ENCODE measurements at places on chromosomes 16 and 17.

GRCh38 chr17:69945698-69946185 lies 129.3 kb upstream of the KCNJ16 start:
- H3K27me3 ChIP-seq: no peaks in the 10 kb centered on the region
- H3K4me1 ChIP-seq: no peaks in the 10 kb centered on the region
- no peak overlapping the region for H3K4me3 ChIP-seq
- no peak for DNase-seq
- no peak overlapping the region for H3K27ac ChIP-seq

DNA sequence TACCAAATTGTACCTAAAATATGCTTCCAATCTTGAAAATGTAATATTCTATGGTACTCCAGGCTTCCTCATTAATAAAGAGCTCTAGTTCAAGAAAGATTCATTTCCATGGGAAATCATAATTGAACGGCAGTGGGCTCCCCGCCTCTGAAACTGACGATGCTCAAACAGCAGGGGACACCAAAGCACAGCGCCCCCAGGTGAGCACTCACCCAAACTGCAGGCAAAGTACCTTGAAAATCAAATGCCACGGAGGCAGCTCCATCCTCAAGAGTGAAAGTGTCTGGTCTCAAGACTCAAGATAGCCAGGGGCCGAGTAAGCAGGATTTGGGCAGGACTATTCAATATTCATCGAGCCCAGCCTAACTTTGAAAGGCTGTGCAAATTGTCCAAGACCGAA lies 217.4 kb upstream of the TNRC6C start:
- DNase-seq: no peak
- no peak overlapping the region for H3K27ac ChIP-seq
- no peak overlapping the region for H3K4me3 ChIP-seq
- no peaks in the 10 kb centered on the region for H3K4me1 ChIP-seq
- no peaks in the 10 kb centered on the region for H3K27me3 ChIP-seq

GRCh38 chr17:75390982-75391381 lies 14.5 kb downstream of the GRB2 start:
- H3K4me3 ChIP-seq: no peak overlapping the region
- no peak for DNase-seq
- no peaks in the 10 kb centered on the region for H3K27me3 ChIP-seq
- peaks cover 3% of the 10 kb centered on the region for H3K4me1 ChIP-seq
- H3K36me3 ChIP-seq: no peaks in the 10 kb centered on the region
- no peak overlapping the region for H3K27ac ChIP-seq

DNA sequence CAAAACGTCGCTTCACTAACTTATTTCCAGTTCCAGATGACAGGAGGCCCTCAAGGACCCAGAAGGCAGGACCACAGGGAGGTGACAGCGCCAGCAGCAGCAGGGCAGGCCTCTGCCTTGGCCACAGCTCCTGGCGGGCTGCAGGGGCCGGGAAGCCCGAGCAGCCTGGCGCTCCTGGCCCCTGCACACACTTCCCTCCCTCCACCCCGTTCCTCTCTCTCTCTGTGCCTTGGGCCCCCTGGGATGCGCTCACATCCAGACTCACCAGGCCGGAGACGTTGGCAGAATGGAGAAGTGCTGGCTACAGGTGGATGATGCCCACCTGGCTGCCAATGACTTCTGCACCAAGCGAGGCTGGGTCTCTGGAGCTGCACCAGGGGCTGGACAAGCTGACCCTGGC lies 12.7 kb downstream of the ZNF594 start:
- DNase-seq: no peak
- no peaks in the 10 kb centered on the region for H3K4me1 ChIP-seq
- H3K27ac ChIP-seq: no peak overlapping the region
- H3K27me3 ChIP-seq: no peaks in the 10 kb centered on the region

DNA sequence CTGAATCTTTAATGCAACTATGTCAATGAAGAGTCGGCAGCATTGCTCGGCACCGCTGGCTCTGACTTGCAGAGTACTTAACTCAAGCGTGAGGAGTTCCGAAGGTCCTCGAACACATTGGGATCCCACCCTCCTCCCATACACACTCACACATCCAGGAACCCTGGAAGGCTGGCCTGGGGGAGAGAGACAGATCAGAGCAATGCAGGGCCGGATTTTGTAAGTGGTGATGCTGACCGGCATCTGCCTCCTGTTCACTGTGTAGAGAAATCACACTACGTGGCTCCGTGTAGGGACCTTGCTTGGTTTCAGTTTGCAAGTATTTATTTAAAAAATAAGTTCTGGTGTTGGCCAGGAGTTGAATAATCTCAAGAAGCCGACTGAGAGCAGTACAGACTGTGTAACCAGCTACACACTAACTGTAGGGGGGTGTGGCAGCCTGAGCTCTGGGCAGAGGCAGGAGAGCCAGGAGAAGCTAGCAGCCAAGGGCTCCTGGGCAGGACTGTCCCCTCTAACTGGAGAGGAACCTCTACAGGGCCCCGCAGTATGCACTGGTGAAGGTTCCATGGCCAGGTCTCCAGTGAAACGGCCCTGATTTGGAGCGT lies 190.2 kb upstream of the TNRC6C start:
- no peaks in the 10 kb centered on the region for H3K27me3 ChIP-seq
- no peak for DNase-seq
- H3K4me3 ChIP-seq: no peak overlapping the region

DNA sequence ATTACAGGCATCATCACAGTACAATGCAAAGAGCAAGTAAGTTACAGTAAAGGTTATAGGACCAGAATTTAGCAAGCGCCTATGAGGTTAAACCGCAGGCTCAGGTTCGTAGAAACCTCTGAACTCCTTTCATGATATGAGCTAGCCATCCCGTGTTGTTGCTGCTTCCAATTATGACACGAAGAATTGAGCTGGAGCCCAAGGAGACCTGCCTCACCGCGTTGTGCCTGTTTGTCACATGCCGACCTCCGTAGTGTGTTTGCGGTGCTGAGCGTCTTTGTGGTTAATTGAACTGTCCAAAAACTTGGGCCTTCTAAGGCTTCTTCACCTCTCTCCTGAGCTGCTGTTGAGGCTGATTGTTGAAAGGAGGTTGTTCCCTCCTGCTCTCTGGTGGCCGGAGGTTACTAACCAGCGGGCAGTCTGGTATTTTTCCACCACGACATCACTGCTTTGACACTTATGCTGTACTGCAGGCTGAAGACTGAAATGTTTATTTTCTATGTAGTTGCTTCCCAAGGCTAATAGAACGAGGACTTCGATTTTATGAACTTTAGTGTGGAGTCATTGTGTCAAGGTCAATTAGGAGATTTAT lies 67.5 kb downstream of the SEC14L1 start:
- peaks cover 21% of the 10 kb centered on the region for H3K36me3 ChIP-seq
- no peak overlapping the region for H3K27ac ChIP-seq
- H3K4me3 ChIP-seq: no peak overlapping the region
- peak; percentile 36 for DNase-seq

DNA sequence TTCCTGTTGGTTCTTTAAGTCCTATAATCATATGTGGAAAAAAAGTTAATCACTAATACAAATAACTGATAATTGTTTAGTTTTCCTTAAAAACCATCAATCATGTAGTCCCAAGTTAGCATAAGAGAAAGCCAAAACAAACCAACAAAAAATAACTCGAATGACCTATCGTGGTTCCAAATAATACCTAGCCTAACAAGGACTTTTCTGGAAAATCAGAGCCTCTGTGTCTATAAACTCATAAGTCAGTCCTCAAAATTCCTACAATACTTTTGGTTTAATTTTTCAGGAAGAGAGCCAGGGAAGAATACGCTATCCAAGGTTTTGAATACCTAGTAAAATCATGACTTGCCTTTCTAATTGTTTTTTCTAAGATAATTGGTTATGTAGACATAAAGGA lies 975.3 kb upstream of the SOX9 start:
- no peaks in the 10 kb centered on the region for H3K4me1 ChIP-seq
- no peak overlapping the region for H3K4me3 ChIP-seq
- H3K36me3 ChIP-seq: no peaks in the 10 kb centered on the region
- H3K27me3 ChIP-seq: no peaks in the 10 kb centered on the region
- no peak overlapping the region for H3K27ac ChIP-seq

- H3K27me3 ChIP-seq: no peaks in the 10 kb centered on the region
- no peak overlapping the region for H3K4me3 ChIP-seq
- no peak overlapping the region for H3K27ac ChIP-seq
- no peaks in the 10 kb centered on the region for H3K36me3 ChIP-seq
- no peaks in the 10 kb centered on the region for H3K4me1 ChIP-seq
Observed at GRCh38 chr17:33080091-33080490, 88.4 kb downstream of the SPACA3 start.

DNA sequence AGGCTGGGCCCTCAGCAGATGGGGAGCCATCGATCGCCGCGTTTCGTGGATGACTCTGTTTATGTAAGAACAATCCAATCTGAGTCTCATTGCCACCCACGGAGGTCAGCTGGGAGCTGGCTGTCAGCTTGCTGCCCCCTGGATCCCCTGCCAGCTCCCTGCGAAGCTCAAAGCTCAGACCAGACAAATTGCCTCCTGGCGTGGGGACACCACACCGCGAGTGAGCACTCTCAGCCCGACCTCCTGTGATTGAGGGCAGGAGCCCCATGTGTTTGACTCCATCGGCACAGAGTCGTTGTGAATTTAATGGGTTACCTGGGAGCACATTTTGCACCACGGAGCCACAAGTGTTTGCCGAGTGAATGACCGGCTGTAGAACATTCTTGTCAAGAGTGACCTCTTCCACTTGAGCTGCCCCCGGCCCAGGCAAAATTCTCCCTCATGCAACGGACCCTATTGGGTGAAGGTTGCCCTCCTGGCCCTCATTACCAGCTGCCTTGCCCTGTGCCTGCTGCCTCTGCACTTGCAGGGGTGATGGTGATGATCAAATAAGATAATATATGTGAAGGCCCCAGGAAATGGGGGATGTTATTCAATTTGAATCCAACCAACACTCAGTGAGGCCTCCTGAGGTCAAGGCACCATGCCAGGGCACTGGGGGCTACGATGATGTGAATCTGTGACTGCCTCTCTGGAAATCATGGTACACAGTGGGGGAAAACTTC lies 7.6 kb upstream of the GFAP start:
- H3K4me3 ChIP-seq: no peak overlapping the region
- DNase-seq: no peak
- H3K27ac ChIP-seq: no peak overlapping the region
- no peaks in the 10 kb centered on the region for H3K4me1 ChIP-seq

DNA sequence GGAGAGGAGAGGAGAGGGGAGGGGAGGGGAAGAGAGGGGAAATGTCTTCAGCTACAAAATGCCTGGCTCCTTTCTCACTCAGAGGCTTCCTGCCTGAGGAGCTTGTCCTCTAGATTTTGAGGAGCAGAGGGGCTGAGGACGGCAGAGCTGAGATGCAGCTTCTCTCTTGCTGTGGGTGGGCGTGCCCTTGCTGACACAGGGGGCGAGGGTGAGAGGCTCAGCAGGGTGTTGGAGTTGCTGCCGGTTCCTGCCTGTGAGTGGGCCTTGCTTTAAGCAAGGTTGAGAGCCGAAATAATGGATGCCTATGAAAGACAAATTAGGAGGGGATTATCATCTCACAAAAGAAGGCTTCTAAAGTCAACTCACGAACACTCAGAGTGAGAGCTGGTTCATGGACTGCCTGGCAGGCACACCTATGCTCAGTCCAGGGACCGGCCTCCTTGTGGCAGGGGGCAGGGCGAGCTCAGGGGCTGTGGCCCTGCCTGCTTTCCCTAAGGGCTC lies 215.6 kb downstream of the MSI2 start:
- DNase-seq: no peak
- no peaks in the 10 kb centered on the region for H3K27me3 ChIP-seq
- no peaks in the 10 kb centered on the region for H3K36me3 ChIP-seq
- H3K4me1 ChIP-seq: no peaks in the 10 kb centered on the region
- no peak overlapping the region for H3K4me3 ChIP-seq
- H3K27ac ChIP-seq: no peak overlapping the region

- no peaks in the 10 kb centered on the region for H3K36me3 ChIP-seq
- no peak overlapping the region for H3K27ac ChIP-seq
- DNase-seq: no peak
Observed at GRCh38 chr17:57445772-57446472, 189.6 kb downstream of the MSI2 start.

DNA sequence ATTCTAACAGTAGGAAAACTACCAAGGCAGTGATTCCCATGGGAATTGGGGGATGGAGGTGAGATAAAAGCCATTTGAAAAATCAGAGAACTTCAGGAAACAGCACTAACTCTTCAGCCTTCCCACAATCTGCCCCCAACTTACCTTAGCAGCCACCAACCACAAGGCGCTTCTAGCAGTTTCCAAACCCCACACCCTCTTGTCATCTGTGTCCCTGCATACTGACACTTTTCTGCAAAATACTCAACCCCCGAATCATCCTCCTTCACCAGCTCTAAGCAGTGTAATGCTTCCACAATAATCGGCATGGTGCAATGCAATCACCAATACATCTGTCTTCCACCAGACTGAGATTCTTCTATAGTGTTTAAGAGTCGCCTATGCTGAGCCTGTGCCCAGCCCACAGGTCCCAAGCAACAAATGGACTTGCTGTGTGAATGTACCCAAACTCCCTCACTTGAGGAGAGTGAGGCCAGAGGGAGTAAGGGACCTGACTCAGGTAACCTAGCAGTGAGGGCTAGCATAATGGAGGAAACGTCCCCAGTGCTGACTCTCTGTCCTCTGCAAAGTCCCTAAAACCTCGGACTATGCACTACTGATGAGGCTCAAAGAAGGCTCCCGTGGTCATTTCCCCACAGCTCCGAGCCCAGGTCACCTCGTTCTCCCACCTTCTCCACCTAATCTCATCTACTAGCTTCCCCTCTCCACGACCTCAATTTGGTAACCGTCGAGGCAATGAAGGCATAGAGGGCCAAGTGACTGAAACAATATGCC lies 943 bp downstream of the DYNC1LI2 start:
- peak overlapping the region; percentile 92 for H3K27ac ChIP-seq
- H3K4me3 ChIP-seq: peak overlapping the region; percentile 96
- H3K36me3 ChIP-seq: no peaks in the 10 kb centered on the region
- no peak for DNase-seq

DNA sequence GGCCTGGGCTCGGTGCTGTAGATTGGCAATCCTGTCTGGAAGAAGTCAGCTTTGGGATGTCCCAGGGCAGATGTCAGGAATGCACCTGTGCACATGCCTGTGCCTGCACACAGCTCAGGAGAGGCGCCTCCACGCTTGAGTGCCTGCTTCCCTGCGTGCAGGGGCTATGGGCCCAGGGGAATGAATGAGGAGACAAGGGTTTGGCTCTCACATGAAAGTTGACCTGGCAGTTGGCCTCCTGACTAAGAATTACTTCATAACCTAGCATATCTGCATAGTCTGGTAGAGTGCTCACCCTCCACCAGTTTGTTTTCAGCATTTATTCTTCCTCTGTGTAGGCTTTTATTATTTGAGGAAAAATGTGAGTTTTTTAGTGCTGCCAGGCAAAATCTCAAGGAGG lies 50.0 kb downstream of the PLD6 start:
- DNase-seq: peak; percentile 27
- H3K36me3 ChIP-seq: peaks cover 26% of the 10 kb centered on the region
- H3K27ac ChIP-seq: no peak overlapping the region
- H3K27me3 ChIP-seq: no peaks in the 10 kb centered on the region
- H3K4me3 ChIP-seq: no peak overlapping the region
- H3K4me1 ChIP-seq: no peaks in the 10 kb centered on the region

- H3K4me3 ChIP-seq: no peak overlapping the region
- DNase-seq: no peak
- no peaks in the 10 kb centered on the region for H3K27me3 ChIP-seq
- H3K27ac ChIP-seq: no peak overlapping the region
Observed at GRCh38 chr16:57642160-57643135, 14.0 kb downstream of the ADGRG1 start.

Measured in prostate gland (tissue), 2 donors.